ENCODE measurements at places on chromosomes 5 and 9. TPM values are rescaled to one million over a fixed set of nuclear protein-coding genes. Genes with fewer than 3 reads are reported as not detected.

DNA sequence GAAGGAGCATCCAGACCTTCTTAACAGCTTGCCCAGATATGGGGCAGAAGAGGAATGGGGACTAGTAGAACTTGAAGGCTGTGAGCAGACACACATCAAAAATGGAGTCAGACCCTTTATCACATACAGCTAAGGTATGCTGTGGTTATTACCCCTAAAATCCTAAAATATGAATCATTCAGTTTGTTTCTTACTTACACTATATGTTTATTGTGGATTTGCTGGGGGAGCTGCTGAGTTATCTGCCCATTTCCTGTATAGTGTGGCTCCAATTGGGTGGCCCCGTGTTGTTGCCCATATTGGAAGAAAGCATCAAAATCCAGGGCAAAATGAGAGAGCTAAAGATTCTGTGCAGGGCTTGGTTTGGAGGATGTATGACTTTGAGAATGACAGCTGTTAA, 56.9 kb downstream of the AP3S1 start:
- no peaks in the 10 kb centered on the region for H3K4me1 ChIP-seq
- no peak overlapping the region for H3K27ac ChIP-seq
- H3K36me3 ChIP-seq, result peaks cover 8% of the 10 kb centered on the region
- H3K4me3 ChIP-seq, result no peak overlapping the region

Gene OSMR
- 17.4 TPM for total RNA-seq

- no peaks in the 10 kb centered on the region for H3K36me3 ChIP-seq
- peaks cover 6% of the 10 kb centered on the region for H3K4me1 ChIP-seq
- peaks cover 5% of the 10 kb centered on the region for H3K27me3 ChIP-seq
- no peak overlapping the region for H3K4me3 ChIP-seq
- no peak overlapping the region for H3K27ac ChIP-seq
These were observed 64.4 kb downstream of the PPARGC1B start for GRCh38 chr5:149794487-149794971.

Gene FBP1
- total RNA-seq, result not detected

DNA sequence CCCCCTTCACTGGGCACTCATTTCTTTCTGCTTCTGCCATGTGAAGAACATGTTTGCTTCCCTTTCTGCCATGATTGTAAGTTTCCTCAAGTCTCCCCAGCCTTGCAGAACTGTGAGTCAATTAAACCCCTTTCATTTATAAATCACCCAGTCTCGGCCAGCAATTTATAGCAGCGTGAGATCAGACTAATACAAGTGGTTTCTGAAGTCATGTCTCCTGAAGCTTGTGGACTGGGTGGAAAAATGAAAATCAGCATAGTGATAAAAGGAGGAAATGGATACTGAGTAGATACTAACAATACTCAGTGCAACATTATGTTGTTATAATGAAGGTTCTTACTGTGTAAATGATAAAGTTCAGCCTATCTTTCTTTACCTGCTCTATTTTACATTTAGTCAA, 35.1 kb downstream of the NNT start:
- no peaks in the 10 kb centered on the region for H3K36me3 ChIP-seq
- no peaks in the 10 kb centered on the region for H3K4me1 ChIP-seq
- no peak for DNase-seq
- H3K27ac ChIP-seq, result no peak overlapping the region

Gene PARP8
- total RNA-seq, result 13.6 TPM

- no peaks in the 10 kb centered on the region for H3K27me3 ChIP-seq
- H3K27ac ChIP-seq, result no peak overlapping the region
- no peaks in the 10 kb centered on the region for H3K36me3 ChIP-seq
- H3K4me3 ChIP-seq, result no peak overlapping the region
These were observed 369.5 kb downstream of the NTRK2 start for GRCh38 chr9:85038824-85039608.

Gene DNAJC18
- 69.6 TPM for total RNA-seq

GRCh38 chr5:15092801-15093200, 221.2 kb upstream of the ANKH start:
- H3K4me1 ChIP-seq, result no peaks in the 10 kb centered on the region
- H3K4me3 ChIP-seq, result no peak overlapping the region
- H3K36me3 ChIP-seq, result no peaks in the 10 kb centered on the region
- H3K27me3 ChIP-seq, result peaks cover 2% of the 10 kb centered on the region
- no peak for DNase-seq

GRCh38 chr9:85377731-85378289, 363.9 kb downstream of the AGTPBP1 start:
- no peaks in the 10 kb centered on the region for H3K4me1 ChIP-seq
- no peak for DNase-seq
- no peak overlapping the region for H3K4me3 ChIP-seq
- H3K36me3 ChIP-seq, result no peaks in the 10 kb centered on the region
- no peak overlapping the region for H3K27ac ChIP-seq

Gene NMUR2
- not detected for total RNA-seq

Gene SPINK4
- not detected for total RNA-seq

- H3K4me3 ChIP-seq, result no peak overlapping the region
- H3K27ac ChIP-seq, result no peak overlapping the region
- no peaks in the 10 kb centered on the region for H3K27me3 ChIP-seq
- no peak for DNase-seq
- H3K36me3 ChIP-seq, result no peaks in the 10 kb centered on the region
These were observed 47.9 kb downstream of the MAMDC2 start for GRCh38 chr9:70091572-70091971.

GRCh38 chr5:35035271-35035670, 12.5 kb downstream of the AGXT2 start:
- H3K27me3 ChIP-seq, result peaks cover 1% of the 10 kb centered on the region
- H3K36me3 ChIP-seq, result no peaks in the 10 kb centered on the region

Gene DMRT3
- total RNA-seq, result not detected

Gene HSDL2
- 7.9 TPM for total RNA-seq

- H3K4me1 ChIP-seq, result peaks cover 8% of the 10 kb centered on the region
- H3K36me3 ChIP-seq, result no peaks in the 10 kb centered on the region
- H3K4me3 ChIP-seq, result no peak overlapping the region
- no peak overlapping the region for H3K27ac ChIP-seq
- DNase-seq, result no peak
These were observed 204.3 kb downstream of the ERCC6L2 start for GRCh38 chr9:96079779-96080178.

Gene PANK3
- 103 TPM for total RNA-seq

- no peaks in the 10 kb centered on the region for H3K4me1 ChIP-seq
- DNase-seq, result no peak
- H3K27me3 ChIP-seq, result peaks cover 11% of the 10 kb centered on the region
- peak overlapping the region; percentile 37 for H3K4me3 ChIP-seq
- H3K27ac ChIP-seq, result no peak overlapping the region
- H3K36me3 ChIP-seq, result peaks cover 4% of the 10 kb centered on the region
These were observed 15.4 kb upstream of the PLEKHG4B start for GRCh38 chr5:76358-77169.

DNA sequence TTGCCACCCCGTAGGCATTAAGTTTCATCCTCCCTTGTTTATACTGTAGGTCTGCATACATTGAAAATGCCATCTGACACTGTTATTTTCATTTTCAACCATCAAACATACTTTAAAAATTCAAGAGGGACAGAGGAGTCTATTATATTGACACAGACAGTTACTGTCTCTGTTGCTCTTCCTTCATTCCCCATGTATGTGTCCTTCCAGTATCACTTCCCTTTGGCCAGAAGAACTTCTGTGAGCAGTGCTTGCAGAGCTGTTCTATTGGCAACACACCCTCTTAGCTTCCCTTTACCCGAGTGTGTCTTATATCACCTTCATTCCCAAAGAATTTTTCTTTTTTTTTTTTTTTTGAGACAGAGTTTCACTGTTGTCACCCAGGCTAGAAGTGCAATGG, 42.8 kb downstream of the RASGEF1C start:
- H3K4me1 ChIP-seq, result peaks cover 5% of the 10 kb centered on the region
- no peak overlapping the region for H3K27ac ChIP-seq
- no peak for DNase-seq
- H3K27me3 ChIP-seq, result no peaks in the 10 kb centered on the region
- H3K36me3 ChIP-seq, result no peaks in the 10 kb centered on the region

DNA sequence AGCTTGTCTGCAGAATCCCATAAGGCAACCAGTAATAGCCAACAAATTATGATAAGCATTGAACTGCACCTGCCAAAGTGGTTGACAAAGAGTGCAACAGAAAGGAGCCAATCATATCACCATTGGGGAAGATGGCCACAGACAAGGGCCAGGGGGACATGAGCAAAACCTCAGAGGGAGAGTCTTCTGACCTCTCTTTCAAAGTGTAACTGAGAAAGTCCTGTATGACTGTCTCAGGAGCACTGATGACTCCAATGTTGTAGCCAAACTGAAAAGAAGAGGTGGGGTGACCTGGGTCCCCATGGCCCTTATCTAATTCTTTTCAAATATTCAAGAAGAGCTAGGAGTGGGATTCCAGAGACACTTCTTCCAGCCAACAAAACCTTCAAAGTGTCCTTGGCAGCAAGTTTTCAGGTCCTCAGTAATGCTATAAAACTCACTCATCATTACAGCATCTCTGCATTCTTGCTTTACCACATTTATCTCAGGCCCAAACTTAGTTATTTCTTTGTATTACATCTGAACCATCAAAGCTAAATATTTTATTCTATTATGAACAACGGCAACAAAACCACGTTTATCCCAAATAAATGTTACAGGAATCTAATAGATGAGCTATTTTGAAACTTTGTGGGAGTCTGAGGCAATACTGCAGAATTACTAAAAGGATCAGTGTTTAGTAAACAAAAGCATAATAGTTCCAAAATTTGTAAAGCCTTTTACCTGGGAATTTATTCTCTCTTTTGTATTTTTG, 24.4 kb downstream of the FBLL1 start:
- peaks cover 2% of the 10 kb centered on the region for H3K27me3 ChIP-seq
- H3K36me3 ChIP-seq, result peaks cover 28% of the 10 kb centered on the region
- H3K27ac ChIP-seq, result no peak overlapping the region
- no peak overlapping the region for H3K4me3 ChIP-seq

Gene SYNPO
- total RNA-seq, result 94.3 TPM

GRCh38 chr9:87357600-87357999, 140.1 kb upstream of the DAPK1 start:
- H3K27ac ChIP-seq, result no peak overlapping the region
- DNase-seq, result no peak

DNA sequence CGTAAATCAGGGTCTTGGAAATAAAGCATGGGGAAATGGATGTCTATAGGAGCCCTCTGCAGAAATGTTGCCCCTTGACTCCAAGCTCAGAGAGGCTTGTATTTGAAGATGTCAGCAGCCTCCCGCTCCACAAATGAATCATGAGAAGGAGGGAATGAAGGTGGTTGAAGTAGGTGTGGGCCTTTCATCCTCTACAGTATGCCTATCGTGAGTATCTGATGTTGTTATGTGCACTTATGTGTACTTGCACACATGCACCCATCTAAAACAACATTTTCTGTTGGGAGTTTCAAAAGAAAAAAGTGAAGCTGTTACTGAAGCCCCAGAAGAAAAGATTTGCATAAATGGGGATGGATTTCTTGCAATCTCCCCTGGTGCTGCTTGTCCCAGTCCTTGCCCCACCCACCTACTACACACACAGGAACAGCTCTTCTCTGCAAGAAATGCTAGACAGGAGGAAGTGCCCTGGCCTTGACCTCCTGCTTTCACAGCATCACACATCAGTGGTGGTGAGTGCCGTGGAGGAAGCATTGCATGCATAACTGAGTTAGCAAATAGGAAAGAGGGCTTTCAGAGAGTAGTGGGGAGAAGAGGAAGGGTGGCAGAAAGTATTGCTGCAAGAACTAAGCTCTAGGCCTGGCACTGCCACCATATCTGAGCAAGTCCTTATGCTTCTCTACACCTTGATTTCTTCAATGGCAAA, 156.1 kb downstream of the SNX18 start:
- no peak for DNase-seq
- peaks cover 4% of the 10 kb centered on the region for H3K27me3 ChIP-seq
- H3K36me3 ChIP-seq, result peaks cover 9% of the 10 kb centered on the region
- peaks cover 10% of the 10 kb centered on the region for H3K4me1 ChIP-seq
- no peak overlapping the region for H3K27ac ChIP-seq
- no peak overlapping the region for H3K4me3 ChIP-seq

DNA sequence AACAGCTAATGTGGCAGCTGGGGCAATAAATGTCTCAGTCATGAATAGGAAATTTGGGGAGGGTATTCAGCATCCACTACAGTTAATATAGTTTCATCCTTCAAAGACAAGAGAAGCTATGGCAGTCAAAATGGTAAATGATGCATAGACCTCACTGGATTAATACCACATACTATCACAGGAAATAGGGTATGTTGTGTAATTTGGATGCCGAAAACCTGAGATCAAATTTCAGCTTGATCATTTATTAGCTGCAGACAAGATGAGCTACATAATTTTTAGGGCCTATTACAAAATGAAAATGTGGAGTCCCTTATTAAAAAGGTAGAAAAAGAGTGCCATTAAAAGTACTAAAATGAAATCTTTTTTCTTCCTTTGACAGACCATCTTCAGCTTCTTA, 112.6 kb upstream of the MTAP start:
- no peaks in the 10 kb centered on the region for H3K27me3 ChIP-seq
- no peak overlapping the region for H3K27ac ChIP-seq
- H3K36me3 ChIP-seq, result no peaks in the 10 kb centered on the region
- no peak for DNase-seq
- H3K4me3 ChIP-seq, result no peak overlapping the region
- H3K4me1 ChIP-seq, result no peaks in the 10 kb centered on the region

DNA sequence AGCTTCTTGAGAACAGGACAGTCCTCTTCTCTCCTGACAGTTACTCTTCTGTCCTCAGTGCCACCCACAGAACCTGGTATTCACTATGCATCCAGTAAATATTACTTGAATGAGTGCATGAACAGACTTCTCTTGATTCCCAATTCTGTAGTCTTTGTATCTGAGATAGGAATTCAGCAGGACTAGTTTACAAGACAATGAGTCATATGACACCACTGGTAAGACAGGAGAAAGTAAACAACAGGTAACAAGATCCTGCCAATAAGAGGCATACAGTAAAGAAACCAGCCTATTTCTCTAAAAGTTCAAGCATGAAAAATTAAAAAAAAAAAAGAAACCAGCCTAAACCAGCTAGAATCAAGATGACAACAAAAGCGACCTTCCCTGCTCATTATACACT, 6.2 kb downstream of the ZNF883 start:
- no peaks in the 10 kb centered on the region for H3K4me1 ChIP-seq
- no peak for DNase-seq
- peaks cover 50% of the 10 kb centered on the region for H3K36me3 ChIP-seq
- no peak overlapping the region for H3K27ac ChIP-seq
- H3K4me3 ChIP-seq, result no peak overlapping the region

- peaks cover 3% of the 10 kb centered on the region for H3K27me3 ChIP-seq
- DNase-seq, result no peak
- peaks cover 32% of the 10 kb centered on the region for H3K4me1 ChIP-seq
- peaks cover 3% of the 10 kb centered on the region for H3K36me3 ChIP-seq
- peak overlapping the region; percentile 13 for H3K27ac ChIP-seq
- no peak overlapping the region for H3K4me3 ChIP-seq
These were observed 343.1 kb downstream of the ZSWIM6 start for GRCh38 chr5:61675015-61675692.

GRCh38 chr9:68844157-68844556, 139.1 kb downstream of the PIP5K1B start:
- H3K27ac ChIP-seq, result no peak overlapping the region
- no peak for DNase-seq
- H3K4me3 ChIP-seq, result no peak overlapping the region
- no peaks in the 10 kb centered on the region for H3K36me3 ChIP-seq

Measured in endothelial cell (in vitro differentiated cells).